NCI-H1694 (cell line): ENCODE measurements at places on chromosomes 4 and X.
A peak's percentile ranks its signal among the peaks of the same experiment; 100 is the strongest.

DNA sequence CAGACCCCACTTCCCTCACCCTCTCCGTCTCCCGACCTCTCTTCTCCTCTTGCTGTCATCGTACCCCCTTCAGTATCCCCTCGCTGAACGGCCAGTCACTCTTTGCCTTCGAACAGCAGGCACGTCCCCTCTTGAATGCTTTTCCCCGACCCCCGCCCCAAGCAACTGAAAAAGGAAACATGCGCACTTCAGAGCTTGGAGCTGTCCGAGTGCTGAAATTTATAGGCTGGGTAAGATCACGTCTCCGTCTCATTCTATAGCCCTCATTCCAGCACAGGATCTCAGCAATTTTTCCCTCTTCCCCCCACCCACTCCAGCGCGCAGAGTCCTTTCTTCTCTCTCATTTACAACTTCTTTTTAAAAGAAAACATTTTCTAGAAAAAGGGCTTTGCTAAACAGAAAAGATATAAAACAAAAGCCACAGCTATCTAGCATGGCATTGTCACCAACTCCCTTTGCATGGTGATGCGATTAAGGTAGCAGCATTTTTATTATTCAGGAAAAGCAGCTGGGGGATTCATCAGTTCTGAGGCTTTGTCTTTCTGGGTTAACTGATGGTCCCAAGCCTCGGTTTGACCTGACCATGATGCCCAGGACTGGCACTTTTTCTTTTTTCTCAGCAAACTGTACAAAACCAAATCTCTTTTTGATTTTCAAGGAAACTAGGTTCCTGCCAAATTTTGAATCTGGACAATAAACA is at the start of gene GLRA2:
TSS of gene GLRA2 (plus strand) at position 247 of the 700 bp plus-strand sequence. CDS start 522 bp downstream, outside the sequence.
- no peak for DNase-seq

GRCh38 chr4:48329193-48329592 is 12.1 kb upstream of the SLAIN2 start:
- no peak for DNase-seq

GRCh38 chr4:85637778-85638177 is 162.8 kb downstream of the ARHGAP24 start:
- no peak for DNase-seq

GRCh38 chr4:41408859-41409593 is 128.9 kb upstream of the LIMCH1 start:
- DNase-seq, result no peak

GRCh38 chr4:6011686-6012085 is 6.5 kb downstream of the C4orf50 start:
- DNase-seq, result no peak

DNA sequence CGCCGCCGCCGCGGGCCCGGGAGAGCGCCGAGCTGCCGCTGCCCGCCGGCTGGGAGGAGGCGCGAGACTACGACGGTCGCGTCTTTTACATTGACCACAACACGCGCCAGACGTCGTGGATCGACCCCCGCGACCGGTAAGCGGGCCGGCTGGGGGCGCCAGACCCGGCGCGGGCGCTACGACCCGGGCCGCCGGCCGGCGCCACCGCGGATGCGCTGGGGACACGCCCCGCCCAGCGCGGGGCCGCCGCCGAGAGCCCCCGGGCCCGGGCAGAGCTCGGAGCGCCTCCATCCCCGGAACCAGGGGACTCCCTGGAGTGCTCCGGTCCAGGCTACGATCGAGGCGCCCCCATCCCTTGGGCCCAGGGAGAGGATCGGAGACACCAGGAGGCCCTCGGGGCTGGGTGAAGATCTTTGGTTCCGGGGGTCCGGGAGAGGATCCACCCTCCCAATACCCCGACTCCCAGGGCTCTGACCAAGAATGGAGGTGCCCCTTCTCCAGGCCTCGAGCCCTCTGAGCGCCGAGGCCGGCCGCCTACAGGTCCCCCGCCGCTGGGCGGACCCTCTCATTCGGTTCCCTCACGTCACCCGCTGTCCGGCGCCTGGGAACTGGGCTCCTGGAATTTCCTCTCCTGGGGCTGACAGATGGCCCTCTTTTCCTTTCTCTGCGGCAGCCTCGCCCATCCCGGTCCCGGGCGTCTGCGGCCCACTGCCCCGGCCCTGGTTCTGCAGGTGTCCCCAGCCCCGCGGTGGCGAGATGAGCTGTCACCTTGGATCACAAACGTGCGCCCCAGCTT is 48.8 kb downstream of the CLDN34 start:
- no peak for DNase-seq

DNA sequence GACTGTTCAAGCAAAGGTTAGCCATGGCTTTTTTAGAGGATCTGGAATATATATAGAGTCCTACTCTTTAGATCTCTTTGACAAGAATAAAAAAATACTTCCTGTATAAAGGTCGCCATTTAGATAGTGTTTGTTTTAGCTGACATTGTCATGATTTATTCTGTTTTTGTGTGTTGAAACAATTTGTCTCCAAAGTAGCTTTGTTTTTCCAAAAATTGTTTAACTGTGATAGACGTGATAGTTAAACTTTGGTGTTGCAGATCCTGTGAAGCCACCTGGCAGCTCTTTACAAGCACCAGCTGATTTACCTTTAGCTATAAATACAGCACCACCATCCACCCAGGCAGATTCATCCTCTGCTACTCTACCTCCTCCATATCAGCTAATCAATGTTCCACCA is 80.3 kb upstream of the SMARCA5 start:
- DNase-seq, result no peak

- no peak for DNase-seq
Observed at GRCh38 chr4:168587411-168588125, 90.7 kb downstream of the PALLD start.

GRCh38 chrX:150940844-150941495 is 42.2 kb upstream of the HMGB3 start:
- DNase-seq, result no peak

DNA sequence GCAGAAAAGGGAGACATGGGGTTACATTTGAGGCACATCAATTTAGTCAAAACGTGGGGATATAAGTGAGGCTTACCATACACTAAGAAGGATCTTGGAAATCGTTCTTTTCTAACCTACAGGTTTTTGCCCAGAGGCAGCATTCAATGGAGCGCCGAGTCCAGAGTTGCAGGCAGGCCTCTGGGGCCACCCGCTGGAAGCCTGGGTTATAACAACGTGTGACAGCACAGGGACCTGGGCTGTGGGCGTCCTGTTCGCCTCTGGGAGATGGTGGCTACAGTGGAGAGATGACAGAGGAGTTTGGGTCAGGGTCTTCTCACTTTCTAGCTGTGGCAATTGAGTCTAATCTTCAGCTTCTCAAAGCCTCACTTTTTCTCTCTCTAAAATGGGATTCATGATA is 53.9 kb downstream of the ENPP6 start:
- peak; percentile 64 for DNase-seq

DNA sequence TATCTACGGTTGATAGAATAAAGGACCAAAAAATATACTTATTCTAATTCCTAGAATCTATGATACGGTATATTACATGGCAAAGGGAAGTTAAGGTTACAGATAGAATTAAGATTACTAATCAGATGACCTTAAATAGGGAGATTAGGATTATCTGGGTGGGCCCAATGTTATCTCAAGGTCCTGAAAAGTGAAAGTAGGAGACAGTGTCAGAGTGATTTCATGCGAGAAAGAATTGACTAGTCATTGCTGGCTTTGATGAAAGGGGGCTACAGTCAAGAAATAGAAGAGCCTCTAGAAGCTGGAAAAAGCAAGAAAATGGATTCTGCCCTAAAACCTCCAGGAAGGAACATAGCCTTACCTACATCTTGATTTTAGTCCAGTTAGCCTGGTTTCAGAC is 176.9 kb upstream of the PPP1R2C start:
- no peak for DNase-seq

DNA sequence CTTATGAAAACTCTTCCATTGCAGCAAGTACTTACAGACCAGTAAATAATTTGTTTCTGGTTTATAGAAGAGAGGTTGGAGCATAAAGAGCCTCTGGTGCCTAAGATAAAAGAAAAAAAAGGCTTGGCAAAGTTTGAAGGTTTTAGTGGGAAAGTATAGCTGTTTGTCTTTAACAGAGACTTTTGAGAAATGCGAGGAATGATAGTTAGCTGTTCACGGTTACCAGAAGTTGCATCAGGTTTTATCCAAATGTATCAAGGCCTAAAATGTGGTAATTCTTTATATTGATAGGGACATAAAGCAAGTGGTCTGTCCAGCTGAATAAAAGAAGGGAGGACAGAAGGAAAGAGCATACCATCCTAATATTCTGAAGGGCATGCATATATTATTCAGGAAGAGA is 29.3 kb downstream of the RAP1GDS1 start:
- no peak for DNase-seq

- no peak for DNase-seq
Observed at GRCh38 chr4:5561286-5561685, 147.1 kb downstream of the EVC2 start.

DNA sequence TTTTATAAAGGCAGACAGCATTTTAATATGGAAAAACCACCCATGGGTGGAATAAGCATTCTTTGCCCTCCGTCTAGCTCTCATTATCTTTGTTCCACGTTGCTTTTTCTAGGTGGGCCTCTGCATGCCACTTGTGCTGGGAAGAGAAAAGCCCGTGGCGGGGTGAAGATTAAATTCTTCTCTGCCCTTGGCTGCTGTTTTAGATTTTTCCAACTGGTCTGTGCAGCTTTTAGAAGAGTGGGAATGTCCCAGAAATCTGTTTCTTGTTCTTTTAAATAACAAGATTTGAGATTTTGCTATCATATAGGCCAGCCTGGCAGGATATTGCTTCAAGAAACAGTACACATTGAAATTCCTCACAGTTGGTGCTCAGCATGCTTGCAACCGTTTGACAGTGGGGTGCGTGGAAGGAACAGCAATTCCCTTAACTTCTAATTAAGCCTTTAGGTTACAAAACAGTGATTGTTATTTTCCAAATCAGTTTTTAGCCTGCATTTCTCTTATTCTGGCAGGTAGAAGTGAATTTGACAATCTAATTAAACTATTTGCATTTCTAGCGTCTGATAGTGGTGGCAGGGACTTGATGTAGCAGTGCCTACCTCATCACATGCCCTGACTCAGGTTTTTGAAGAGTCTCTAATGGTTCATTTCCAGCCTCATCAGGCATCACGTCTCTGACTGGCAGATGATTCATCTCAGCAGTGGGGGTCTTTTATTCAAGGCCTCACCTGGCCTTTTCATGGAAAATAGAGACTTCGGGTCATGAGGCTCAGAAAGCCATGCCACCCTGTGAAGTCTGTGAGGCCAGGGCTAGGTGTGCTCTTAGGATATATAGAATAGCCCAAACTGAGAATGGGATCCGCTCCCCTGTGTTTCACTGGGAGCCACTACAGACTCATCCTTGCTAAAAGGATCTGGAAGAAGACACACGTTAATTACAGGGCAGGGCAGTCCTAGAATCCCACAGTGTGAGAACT is 50.8 kb downstream of the PPEF1 start:
- no peak for DNase-seq

GRCh38 chr4:84238247-84239090 is 260.6 kb downstream of the NKX6-1 start:
- no peak for DNase-seq
